ENCODE measurements at places on chromosomes 12 and 14.

DNA sequence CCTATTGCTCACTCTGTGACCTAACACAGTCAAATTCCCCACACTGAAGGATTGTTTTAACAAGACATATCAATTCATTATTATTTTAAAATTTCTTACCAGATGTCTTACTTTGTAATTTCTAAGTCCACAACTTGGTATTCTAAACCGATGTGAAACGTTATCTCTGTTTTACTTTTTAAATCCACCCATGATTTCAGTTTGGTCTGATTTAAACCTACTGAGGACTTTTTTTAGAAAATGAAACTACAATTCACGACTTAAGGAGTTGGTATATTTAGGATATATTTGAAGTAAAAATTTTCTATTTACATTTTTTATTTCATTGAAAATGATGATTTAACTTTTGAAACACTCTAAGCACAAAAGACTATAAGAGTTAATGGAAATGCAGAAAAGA is 35.1 kb upstream of the GRIP1 start:
- DNase-seq: no peak

- DNase-seq: no peak
These were observed 554.5 kb downstream of the TMEM121 start for GRCh38 chr14:106080922-106081321.

GRCh38 chr14:68824517-68825347 is 31.9 kb upstream of the ZFP36L1 start:
- DNase-seq: no peak

- no peak for DNase-seq
These were observed 20.6 kb downstream of the ATF1 start for GRCh38 chr12:50784501-50784900.

GRCh38 chr12:132160016-132160415 is 15.8 kb downstream of the NOC4L start:
- DNase-seq: no peak

GRCh38 chr12:118611295-118611694 is 234.9 kb downstream of the SUDS3 start:
- DNase-seq: no peak

DNA sequence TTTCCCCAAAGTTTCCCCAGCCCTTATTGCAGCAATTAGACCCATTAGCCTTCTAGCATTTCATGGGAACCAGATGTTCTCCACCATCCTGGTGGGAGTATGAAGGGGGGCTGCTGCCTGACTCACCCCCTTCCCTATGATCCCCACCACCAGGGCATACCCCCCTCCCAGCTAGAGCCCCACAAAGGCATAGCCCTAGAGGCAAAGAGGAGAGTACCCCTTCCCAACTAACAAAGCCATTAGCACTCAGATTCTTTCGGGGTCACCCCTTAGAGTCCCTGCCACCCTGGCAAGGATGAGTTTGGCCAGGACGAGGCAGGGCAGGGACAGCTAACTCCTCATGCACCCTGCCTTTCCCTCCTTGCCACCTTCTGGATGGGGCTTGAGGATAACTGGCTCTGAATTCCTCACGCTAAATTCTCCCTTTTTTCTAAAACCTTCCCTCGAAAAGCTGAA is 9.2 kb downstream of the RARG start:
- no peak for DNase-seq

DNA sequence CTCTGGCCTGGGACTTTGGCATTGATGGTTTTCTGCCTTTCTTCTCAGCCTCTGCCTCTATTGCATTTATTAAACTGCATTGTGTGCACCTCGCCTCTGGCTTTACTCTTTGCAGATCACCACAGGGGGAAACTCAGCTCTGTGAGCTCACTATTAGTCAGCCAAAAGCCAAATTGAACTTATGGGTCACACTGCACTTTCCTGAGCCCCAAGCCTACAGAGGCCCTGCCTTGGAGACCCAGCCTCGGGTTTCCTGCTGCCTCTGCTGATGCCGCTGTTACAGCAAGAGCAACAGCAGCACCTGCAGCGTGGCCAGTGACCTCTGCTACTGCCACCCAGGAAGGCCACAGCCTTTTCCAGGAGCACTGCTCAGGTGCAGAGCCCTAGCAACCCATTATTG is 122.5 kb downstream of the DAD1 start:
- DNase-seq: no peak

Data from activated CD8-positive, alpha-beta T cell treated with anti-CD3 and anti-CD28 coated beads, Interleukin-2, amount 10 ng/mL, durations not matched to agents 7 days and 5 days (primary cell).